ENCODE measurements at places on chromosomes 2 and 18.

DNA sequence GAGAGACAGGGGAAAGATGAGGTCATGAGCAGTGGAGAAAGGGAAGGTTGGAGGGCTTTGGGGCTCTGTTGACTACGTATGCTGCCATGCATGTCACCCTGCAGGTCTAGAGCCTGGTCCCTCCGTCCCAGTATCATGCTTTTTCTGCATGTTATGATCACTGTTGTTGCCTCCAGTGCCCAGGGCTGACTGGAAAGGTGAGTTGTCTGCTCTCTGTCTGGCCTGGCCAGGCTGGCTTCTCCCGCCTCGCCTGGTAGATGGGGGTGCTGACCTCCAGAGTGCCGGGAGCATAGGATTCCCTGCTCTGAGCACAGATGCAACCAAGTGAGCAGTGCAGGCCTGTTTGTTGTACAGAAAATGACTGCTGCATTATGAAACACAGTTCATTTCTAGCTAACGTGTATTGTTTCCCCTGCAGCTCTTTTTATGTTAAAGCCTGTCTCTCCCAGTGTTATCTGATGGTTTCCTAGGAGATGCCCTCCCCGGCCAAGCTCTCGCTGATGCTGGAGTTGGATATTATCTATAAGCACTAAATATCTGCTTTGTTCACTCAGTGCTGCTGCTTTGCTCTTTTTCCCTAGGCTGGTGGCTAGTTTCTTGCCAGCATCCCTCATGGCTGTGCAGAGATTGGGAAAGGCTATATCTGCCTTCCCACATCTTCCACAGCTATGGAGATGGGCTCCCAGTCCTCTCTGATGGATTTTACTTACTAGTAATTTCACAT is 158.2 kb downstream of the TDRD15 start:
- no peak for DNase-seq

GRCh38 chr2:125652280-125652679 is 1003.7 kb upstream of the GYPC start:
- no peak for DNase-seq

- DNase-seq = no peak
Measured at GRCh38 chr18:36899289-36899688, 70.4 kb downstream of the KIAA1328 start.

DNA sequence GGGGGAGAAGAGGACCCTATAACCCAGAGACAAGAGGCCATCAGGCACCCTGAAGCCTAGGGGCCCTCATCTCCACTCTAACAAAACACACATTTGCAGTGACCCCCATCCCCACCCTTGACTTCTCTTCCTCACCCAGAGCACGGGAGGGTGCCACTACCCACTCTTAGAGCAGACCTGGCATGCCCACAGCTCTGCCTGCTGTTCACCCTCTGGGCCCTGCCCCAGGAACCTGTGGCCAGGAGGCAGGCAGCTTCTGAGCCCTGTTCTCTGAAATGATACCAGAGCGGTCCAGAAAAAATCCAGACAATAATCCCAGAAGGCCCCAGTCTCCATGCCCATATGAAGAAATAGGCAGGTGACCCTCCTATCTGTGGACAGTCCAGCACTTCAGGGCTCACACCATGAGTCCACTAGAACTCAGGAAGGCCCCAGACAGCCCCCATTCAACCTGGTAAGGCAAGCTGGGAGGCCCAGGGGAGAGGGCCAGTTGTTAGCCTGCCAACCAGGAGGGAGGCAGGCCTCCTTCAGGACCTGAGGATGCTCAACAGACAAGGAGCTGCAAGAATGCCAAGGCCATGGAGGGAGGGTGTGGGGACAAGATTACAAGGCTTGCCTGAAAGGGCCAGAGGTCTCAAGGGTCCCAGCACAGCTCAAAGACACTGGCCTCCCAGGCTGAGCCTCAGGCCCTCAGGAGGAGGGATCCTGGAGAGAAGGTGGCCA is 75.0 kb downstream of the TNS1 start:
- no peak for DNase-seq

- no peak for DNase-seq
Measured at GRCh38 chr2:216584112-216584511, 49.1 kb upstream of the IGFBP2 start.

DNA sequence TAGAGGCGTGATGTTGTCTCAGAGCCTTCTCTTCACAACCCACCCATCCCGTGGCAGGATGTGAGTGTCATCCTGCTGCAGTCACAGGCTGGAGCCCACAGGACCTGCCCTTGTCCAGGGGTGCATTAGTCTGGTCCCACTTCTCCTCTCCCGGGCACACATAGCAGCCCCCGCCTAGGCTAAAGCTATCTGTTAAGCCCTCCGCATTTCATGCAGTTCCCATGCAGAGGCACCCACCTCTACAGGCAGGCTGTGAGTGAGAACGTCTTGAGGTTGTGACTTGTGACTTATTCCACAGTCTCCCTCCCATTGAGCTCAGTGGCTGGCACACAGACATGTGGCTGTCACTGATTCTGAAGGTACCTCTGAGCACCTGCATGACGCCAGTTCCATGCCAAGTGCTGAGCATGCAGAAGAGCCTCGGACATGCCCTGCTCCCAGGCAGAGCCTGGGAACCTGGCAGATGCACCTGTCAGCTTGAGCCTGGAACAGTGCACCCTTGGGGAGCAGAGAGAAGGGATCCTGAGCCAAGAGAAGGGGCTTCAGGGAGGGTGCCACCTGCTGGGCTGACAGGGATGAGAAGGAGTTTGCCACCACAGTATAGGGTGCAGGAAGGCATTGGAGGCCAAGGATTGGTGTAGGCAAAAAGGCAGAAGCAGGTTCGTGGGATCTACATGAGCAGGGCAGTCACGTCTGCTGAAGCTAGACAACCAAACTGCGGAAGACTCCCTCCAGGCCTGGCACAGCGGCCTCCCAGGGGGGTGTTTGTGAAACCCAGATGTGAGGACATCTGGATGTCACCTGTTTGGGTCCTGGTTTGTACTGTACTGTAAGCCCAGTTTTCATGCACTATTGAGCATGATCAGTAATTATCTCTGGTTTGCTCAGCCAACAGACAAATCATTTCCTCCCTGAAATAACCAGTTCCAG is 213.6 kb downstream of the GLI2 start:
- no peak for DNase-seq

DNA sequence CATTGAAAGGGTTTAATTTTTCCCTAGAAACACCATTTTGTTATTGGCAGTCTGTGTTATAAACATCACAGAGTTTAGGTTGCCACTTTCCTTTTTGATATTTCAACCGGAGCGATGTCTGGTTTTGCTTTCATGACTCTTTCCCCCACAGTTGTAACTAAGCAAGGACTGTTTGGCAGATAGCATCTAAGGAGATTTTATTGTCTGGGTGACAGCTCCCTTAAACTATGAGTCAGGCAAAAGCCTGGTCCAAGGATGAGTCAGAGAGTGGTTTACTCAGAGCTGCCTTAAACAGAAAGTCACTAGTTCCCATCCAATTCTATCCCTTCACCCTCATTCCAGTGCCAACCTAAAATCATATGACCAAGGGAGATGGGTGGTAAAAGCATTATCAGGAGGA is 341.6 kb upstream of the VWC2L start:
- DNase-seq = no peak

GRCh38 chr18:42719221-42719620 is 396.3 kb downstream of the RIT2 start:
- no peak for DNase-seq

Measured in NCI-H187 (cell line).